ENCODE measurements at places on chromosomes 2 and 18.

DNA sequence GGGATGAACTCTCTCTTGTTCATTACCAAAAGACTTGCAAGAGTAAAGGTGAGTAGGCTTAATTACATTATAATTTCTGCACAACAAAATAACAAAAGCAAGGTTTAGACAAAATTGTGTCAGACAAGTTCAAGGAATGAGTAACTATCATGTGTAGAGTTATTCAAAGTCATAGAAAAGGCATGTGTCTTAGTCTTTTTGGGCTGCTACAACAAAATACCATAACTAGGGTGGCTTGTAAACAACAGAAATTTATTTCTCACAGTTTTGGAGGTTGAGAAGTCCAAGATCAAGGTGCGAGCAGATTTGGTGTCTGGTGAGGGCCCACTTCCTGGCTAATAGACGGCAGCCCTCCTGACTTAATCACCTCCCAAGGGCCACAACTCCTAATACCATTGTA is 37.6 kb downstream of the IL1R2 start:
- no peak for DNase-seq

GRCh38 chr18:49082714-49083688 is 132.2 kb upstream of the SMAD7 start:
- no peak for DNase-seq

GRCh38 chr2:223587301-223587700 is 14.9 kb downstream of the SCG2 start:
- no peak for DNase-seq

DNA sequence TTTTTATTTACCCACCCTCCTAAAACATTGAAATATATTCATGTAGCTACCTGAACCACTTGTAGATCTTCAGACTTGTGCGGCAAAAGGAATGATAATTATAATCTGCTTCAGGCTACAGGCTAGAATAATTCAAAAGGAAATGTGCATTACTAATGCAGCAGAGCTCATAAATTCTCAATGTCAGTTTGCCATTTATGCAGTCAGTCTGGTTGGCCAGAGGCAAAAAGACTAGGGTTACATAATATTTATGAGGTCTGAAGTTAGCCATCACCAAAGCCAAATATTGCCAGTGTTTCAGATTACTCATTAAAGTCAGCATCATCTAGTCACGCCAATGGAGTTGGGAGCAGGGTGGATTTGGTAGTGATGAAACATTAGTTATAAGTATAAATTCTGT is 38.9 kb downstream of the METAP1D start:
- DNase-seq, result peak; percentile 82

GRCh38 chr2:30504731-30505130 is 57.7 kb downstream of the LCLAT1 start:
- no peak for DNase-seq

DNA sequence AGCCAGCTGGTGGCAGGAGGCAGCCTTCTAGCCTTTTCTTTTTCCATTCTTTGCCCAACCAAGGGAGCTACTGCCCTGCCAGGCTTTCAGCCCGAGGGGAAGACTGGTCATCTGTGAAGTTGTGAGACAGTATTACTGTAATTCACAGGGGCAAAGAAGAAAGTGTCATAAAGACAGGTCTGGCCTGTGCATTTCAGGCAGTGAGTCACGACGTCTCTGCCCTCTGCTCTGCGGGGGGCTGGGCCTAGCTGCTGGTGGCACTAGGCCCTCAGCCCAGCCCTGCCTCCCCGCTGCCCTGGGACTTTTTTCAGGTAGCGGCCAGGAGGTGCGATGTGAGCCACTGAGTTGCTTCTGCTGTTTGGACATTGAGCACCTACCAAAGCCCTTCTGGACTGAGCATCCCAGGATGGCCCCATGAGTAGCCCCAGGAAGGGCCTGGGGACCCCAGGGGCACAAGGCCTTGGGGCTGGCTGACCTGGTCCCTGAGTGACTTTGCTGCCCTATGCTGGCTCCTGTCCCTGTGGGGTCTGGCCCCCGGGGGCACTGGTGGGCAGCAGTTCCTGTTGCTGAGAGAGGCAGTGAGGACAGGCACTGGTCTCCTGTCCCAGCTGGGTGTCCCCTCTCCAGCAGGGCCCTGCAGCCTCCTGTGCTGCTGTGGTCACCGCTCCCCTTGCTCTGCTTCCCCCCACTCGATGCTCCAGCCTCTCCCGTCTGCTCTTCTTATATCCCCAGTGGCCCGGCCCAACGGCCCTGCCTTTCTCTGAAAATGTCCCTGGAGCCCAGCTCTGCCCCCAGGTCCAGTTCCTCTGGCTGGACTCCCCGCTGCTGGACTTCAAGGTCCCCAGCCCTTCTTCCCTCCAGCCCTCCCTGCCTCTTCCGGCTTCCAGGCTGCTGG is 7.0 kb downstream of the INHBB start:
- DNase-seq, result no peak

GRCh38 chr2:154698721-154699574 is 453 bp downstream of the KCNJ3 start:
- DNase-seq, result no peak
